ENCODE measurements at places on chromosomes 1 and 21.

GRCh38 chr1:161956097-161956496 is 67.6 kb downstream of the OLFML2B start:
- DNase-seq = no peak

DNA sequence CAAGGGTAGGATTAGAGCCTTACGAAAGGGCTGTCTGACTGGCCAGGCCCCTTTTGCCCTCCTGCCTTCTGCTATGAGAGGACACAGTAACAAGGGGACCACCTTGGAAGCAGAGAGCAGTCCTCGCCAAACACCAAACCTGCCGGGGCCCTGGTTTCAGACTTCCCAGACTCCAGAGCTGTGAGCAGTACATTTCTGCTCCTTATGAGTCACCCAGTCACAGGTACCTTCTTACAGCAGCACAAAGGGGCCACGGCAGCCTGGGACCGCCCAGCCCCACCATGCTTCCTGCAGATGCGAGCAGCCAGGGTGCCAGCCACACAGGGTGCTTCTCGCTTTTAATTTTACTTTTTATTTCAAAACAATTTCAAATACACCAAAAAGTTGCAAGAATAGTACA is 17.2 kb upstream of the POFUT2 start:
- DNase-seq = no peak

DNA sequence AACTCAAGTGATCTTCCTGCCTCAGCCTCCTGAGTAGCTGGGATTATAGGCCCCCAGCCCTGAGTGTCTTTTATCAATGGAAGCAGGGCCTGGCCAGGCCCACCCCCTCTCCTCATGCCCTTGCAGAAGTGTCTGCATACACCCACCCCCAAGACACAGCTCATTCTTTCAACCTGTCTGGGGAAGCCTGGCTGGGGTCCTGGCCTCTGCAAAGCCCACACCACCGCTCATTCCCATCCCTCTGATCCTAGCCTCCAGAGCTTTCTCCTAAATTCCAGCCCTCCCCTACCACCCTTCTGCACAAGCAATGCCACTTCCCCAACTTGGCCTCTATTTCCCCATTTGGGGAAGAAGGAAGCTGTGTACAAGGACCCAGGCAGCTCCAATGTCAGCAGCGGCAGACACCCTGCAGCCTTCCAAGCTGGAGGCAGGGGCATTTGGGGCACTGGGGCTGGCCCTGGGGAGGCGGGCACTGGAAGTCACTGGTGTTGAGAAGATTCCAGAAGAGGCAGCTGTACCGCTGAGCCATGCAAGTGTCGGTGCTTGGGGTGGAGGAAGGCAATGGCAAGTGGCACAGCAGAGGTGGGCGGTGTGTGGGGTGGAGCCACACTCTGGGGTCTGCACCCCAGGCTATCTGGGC is 33.7 kb upstream of the ARF1 start:
- DNase-seq = no peak

GRCh38 chr1:98373056-98373455 is 288.5 kb upstream of the SNX7 start:
- no peak for DNase-seq

GRCh38 chr1:235851939-235852338 is 14.8 kb downstream of the LYST start:
- DNase-seq = no peak

DNA sequence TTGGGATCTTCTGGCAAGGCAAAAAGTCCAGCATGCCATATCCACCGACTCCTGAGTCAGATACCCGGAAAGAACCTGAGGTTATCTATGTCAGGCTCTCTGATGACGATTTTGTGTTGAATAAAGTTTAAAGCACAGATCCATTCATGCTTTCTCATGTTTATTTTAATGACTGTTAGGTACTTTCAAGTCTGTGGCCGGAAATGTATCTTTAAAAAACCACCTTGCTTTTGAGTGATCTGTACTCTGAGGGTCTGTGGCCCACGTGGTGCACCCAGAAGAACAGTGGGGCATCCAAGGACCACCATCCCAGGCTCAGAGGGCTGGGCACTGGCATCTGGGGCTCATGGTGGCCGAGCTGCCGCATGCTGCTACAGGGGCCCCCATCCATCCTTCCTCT is 30.1 kb upstream of the VASH2 start:
- no peak for DNase-seq

DNA sequence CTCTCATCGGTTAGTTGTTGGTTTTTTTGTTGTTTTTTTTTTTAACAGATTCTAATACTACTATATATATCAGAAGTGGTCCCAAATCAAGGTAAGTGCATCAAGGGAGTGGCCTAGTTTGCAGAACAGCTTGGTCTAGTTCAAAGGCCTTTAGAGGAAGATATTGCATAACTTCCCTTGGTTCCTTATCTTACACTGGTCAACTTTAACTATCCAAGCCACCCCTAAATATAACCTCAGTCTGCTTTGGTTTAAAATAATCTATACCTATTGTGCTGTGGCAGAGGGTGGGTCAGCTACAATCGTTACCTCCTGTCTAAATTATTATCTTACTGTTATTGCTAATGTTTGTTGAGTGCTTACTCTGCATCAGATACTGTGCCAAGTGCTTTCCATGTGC is 6.9 kb downstream of the S100A12 start:
- no peak for DNase-seq

- no peak for DNase-seq
These were observed 110.4 kb downstream of the SYT2 start for GRCh38 chr1:202599669-202600431.

DNA sequence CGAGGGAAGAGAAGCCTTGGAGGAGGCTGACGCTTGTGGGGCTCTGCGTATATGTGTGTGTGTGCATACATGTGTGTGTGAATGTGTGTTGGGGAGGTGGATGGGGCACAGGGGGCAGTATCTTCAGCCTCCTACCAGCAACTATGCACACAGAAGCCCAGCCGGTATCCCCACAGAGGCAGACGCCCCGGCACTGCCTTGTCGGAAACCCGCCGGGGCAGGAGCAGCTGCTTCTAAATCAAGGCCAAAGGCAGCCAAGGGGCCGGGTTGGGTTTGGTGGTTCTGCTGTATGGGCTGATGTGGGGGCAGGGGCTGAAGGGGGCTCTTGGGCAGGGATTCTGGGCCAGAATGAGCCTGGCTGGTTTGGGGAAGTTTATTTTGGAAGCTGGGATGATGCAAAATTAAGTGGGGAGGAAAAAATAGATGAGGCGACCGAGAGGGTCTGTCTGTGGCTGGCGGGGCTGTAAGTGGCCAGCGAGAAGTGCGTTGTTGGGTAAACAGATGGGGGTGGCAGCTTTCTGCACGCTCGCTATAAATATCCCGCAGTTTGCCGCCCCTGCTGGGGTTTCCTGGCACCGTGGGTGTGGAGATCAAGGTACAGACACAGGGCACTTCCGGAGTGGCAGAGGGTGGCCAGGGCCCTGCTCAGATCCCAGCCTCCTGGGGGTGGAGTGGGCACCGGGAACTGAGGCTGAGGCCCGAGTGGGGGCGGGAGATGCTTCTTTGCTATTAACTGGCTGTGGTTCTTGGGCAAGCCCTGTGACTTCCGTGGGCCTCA is 11.0 kb upstream of the WNT4 start:
- DNase-seq = no peak

DNA sequence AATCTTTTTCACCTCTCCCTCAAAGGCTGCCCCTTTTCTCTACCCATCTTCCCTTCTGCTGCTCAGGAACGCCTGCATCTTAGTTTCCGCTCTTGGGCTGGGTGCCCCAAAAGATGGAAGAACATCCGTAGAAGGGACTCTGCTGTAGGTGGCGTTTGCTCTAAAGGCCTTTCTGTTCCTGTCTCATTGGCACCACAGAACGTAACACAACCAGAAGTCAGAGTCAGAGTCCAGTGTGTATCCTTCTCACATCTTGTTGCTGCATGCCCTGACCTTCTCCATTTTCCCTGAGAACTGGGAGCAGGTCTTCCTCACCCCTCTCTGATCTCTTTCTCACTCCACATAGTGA is 103.3 kb downstream of the RNF220 start:
- DNase-seq = no peak

DNA sequence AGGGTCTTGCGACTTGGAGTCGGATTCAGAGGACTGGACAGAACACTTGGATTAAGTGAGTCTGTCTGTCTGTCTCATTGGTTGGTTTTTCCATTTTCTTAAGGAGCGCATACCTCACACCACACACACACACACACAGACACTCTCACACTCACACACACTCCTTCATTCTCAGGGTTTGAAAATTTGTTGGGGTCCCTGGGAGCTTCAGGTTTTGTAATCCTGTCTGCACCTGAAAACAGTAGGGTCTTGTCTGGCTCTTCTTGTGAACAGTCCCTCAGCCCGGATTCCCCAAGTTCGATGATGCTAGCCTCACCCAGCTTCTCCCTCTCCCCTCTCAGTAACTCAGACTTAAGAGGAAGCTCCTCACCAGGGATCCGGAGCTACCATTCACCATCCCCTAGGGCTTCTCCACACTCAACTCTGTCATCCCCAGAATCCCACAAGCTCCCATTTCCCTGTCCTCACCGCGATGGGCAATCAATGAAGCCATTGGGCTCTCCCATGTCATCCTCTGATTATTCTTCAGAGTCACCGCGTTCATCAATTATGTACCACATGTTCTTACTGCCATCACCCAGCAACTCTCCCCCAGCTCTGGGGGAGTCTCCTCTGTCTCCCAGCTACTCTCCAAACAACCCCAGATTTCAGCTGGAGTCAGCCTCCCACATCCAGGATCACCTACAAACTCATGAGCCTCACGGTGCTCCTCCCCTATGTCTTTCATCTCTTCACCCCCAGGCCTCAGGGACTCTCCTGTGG is 1530.9 kb upstream of the TPTE start:
- DNase-seq = no peak

DNA sequence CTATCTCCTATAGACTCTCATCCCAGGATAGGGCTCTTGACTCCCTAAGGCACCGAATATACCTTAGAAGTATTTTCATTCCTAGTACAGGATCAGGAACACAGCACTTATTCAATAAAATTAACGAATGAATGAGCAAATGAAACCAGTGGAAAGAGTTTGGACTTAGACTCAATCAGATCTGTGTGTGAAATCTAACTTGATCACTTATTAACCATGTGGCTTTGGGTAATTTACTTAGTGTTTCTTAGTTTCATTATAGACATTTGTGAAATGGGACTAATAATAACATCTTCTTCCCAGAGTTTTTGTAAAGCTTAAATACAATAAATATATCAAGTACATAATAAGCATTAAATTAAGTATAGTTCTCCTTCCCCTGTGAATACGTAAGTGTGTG is 230.1 kb downstream of the ADGRL2 start:
- DNase-seq = no peak

DNA sequence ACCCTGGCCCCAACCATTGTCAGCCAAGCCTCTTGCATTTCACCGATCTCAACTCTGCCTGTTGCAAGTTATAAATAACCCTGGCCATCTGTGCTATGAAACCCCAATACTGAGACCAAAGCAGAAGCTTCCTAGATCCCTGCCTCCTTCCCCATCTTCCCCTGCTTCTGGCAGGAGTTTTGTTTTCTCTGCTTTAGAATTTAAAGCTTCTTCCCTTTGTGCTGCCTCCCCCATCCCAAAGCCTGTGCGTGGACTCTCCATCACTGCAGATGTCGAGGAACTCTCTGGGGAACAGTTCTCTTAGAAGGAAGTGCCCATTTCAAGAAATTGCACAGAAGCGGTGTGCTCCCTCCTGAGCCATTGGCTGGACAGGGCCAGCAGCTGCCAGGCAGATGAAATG is 17.4 kb upstream of the MYOG start:
- no peak for DNase-seq

DNA sequence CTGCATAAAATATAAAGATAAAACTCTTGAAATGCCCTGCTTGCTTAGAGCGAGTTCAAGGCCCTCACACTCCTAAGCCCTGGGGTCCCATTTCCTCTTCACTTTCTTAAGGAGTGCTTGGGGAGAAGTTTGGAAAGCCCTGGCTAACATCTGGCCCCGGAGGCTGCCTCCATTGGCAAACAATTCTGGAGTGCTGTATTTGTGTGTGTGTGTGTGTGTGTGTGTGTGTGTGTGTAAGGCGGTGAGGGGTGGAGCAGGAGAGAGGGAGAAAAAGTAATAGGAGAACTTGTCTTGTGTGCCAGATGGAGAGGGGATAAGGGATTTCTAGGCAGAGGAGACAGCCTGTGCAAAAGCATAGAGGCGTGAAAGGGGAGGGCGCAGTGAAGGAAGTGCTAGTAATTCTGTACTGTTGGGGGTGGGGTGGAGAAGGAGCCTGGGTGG is 578 bp upstream of the TRIM62 start:
- no peak for DNase-seq

DNA sequence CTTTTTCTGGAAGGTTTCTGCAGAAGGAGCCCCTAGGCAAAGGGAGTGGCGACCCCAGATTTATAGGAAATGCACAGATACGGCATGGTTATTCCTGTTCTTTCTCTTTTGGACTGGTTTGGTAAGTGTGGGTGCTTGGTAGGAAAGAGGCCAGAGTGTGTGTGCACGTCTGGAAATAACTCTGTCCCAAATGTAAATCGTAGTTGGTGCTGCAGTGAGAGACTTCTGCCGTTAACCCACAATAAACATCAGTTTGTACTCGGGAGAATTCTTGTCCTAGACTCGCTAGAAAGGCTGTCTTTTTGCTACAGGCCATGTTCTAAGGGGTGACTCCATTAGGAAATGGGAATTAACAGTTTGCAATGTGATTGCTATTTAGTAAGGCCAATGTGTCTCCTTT is 779 bp downstream of the SLC44A3 start:
- no peak for DNase-seq

GRCh38 chr1:201728731-201729130 is 100.2 kb upstream of the IPO9 start:
- DNase-seq = no peak

DNA sequence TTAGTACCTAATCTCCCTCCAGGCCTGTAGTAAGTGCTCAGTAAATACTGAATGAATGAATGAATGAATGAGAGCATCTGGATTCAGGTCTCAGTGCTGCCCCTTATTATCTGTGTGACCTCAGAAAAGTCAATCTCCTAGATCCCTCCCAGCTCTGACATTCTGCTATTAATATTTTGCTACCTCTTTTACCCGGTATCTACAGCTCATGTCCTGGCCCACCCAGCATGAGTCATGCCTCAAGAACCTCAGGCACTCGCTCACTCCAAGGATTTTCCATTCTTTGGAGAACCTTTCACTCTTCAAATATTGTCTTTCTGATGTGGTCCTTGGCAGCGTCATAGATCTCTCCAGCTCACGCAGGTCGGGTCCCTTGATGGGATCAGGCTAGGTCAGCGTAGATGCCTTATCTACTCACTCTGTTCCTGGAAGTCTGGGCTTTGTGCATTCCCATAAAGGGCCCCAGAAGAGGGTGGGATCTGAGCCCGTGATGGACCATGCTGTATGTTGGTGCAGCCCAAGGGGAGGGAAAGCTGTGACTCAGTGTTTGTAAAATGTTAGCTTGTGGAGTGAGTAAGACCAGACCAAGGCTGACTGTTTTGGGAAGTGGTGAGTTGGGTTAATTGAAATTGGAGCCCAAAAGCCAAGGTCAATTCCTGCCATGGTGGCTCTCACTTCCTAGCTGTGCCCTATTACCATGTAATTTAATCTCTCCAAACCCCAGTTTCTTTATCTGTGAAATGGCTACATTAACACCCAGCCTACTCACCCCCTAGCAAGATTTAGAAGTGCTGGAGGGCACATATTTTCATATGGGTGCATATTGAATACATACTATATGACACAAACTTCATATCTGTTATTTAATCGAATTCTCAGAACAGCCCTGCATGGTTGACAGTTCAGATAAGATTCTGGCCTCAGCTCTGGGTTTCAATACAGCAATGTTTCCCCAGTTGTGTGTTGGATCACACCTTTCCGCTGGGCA is 214.1 kb upstream of the USP24 start:
- DNase-seq = no peak

GRCh38 chr1:30733493-30733892 is 10.1 kb upstream of the MATN1 start:
- no peak for DNase-seq

All from left lobe of liver (tissue), 2 donors.